Activated CD4-positive, CD25-positive, alpha-beta regulatory T cell (primary cell): ENCODE measurements at places on chromosomes 6 and 20.

GRCh38 chr20:51275826-51276225 lies 252.9 kb upstream of the KCNG1 start:
- no peak for DNase-seq

- DNase-seq, result no peak
These were observed 42.9 kb downstream of the PKIB start for GRCh38 chr6:122653094-122653493.

GRCh38 chr20:13147971-13148370 lies 73.1 kb upstream of the ISM1 start:
- DNase-seq, result no peak

DNA sequence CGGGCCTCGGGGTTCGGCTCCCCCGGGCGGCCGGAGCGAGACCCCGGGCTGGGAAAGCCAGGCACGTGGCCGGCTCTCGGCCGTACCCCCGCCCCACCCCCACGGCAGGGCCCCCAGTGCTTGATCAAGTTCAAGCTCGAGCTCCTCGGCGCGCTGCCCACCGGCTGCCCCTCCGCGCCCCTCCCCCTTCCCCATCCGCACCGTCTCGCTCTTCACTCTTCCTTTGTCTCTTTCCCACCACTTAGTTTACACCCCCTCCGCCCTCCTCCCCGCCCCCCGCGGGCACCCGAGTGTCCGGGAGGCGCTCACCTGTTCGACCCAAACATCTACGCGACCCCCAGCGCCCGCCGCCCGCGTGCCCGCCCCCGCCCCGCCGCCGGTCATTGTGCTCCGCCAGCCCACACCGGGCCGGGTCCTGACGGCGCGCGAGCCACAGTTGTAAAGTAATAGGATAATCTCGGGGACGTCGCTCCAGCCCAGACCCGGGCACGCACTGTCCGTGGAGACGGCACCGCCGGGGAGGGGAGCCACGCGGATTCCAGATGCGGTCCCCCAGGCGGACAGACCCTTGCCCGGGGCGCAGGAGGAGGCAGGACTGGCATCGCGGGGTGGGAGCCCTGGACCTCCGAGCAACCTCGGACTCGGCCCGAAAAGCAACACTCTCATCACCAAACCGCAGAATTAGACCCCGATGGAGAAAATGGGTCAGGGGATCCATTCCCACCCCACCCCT lies 100.7 kb downstream of the NOL4L start:
- DNase-seq, result no peak

DNA sequence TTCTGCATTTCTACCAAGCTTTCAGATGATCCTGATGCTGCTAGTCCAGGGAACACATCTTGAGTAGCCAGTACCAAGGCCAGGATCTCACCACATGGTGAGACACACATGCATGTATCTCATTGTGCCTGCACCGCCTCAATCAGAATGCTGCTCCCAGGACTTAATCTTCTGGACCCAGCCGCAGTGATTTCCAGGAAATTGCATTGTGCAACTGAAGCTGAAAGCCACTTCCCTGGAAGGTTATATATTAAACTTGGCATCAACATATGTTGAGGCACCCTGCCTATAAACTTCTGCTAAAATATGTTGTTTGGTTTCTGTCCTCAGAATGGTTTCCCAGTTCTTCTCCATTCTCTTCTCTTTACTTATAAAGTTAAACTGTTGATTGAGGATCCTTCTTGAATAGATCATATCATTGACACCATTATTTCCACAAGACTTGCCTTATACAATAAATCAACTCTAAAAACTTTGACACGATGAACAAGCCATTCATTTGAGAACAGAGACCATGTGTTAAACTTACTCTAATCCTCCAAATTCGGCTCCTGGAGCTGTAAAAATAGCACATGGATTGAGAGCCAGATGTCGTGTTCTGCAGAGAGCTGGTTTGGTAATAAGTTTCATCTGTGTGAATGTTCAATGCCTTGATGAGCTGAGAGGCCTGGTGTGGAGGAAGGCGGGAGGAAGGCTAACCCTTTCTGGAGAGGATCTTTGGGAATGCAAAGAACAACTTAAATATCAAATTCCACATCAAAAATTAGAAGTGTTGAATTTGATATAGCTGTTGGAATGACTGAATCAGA lies 65.0 kb upstream of the PCSK2 start:
- no peak for DNase-seq

DNA sequence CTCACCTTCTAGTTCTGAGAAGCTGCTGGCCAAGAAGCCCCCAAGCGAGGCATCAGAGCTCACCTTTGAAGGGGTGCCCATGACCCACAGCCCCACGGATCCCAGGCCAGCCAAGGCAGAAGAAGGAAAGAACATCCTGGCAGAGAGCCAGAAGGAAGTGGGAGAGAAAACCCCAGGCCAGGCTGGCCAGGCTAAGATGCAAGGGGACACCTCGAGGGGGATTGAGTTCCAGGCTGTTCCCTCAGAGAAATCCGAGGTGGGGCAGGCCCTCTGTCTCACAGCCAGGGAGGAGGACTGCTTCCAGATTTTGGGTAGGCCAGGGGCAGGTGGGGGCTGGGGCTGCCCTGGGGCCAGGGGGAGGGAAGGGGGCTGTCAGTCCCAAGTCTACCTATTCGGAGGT lies 2.3 kb downstream of the MYLK2 start:
- DNase-seq, result no peak

DNA sequence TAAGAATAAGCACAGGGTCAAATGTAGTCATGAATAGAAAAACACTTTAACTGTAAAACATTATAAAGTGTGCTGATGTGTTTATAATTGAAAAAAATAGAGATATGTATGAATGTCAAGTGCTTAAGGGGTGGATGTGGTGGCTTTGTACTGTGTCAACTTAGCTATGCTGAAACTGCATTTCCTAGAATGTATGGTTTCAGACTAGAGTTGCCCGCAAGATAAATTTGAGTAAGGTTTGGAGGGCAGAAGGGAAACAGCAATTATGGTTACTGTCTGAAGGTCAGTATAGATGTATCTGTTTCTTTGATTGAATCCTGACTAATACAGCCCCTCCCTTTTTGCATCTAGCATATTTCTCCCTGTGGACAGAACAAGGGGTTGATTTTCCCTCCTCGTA lies 288.1 kb upstream of the MOCS1 start:
- no peak for DNase-seq

DNA sequence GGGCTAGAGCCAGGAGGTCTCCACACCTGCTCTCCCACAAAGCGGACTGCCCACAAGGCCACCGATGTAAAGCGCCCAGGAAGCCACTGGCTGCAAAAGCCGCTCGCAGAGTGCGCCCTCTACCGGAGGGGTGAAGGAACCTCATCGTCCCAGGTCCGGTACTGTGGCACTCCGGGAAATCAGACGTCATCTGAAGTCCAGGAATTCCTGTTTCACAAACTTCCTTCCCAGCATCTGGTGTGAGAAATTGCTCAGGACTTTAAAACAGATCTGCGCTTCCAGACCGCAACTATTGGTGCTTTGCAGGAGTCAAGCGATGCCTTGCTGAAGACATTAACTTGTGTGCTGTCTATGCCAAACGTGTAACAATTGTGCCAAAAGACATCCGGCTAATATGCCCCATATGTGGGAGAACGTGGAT lies 115.1 kb upstream of the ARID1B start:
- DNase-seq, result peak; percentile 22

- no peak for DNase-seq
These were observed 312.6 kb downstream of the THBS2 start for GRCh38 chr6:168941036-168941435.

- DNase-seq, result no peak
These were observed 69.5 kb downstream of the TTLL2 start for GRCh38 chr6:167394339-167394738.

- no peak for DNase-seq
These were observed 5.3 kb downstream of the IDH3B start for GRCh38 chr20:2658414-2659354.

GRCh38 chr6:53523511-53524454 lies 21.1 kb downstream of the GCLC start:
- no peak for DNase-seq

GRCh38 chr6:165580136-165580535 lies 82.9 kb downstream of the PDE10A start:
- DNase-seq, result no peak

DNA sequence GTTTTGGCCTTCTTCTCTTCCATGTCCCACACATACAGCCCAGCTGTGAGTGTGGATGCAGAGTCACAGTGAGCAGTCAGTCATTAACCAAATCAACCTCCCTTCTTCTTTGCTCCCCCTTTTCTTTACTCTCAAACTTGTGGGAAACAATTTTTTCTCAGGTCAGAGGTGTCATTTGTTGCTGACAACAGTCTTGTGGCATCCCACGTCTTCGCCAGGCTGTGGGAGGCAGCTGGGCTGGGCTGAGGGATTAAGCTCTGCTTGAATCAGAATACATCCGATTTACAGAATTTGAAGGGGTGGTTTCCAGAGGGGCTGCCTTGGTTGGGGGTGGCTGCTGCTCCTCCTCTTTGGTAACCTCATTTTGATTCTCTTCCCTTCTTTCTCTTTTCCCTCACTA lies 40.5 kb downstream of the SCGN start:
- DNase-seq, result no peak

- no peak for DNase-seq
These were observed 132.4 kb upstream of the RNF217 start for GRCh38 chr6:124829822-124830221.

- DNase-seq, result no peak
These were observed 321.2 kb upstream of the MAP3K7 start for GRCh38 chr6:90907931-90908655.

- no peak for DNase-seq
These were observed 44.6 kb upstream of the SEC63 start for GRCh38 chr6:108002365-108003221.

- DNase-seq, result peak; percentile 37
These were observed at the start of gene LTA for GRCh38 chr6:31572041-31572911. TSS of gene LTA (plus strand) at chr6:31572289. CDS start at chr6:31572743, 454 bp downstream.

- peak; percentile 50 for DNase-seq
These were observed at the start of gene ZFP64 for GRCh38 chr20:52191132-52191915. TSS of gene ZFP64 (minus strand) at chr20:52191779. CDS start at chr20:52191636, 143 bp downstream.

DNA sequence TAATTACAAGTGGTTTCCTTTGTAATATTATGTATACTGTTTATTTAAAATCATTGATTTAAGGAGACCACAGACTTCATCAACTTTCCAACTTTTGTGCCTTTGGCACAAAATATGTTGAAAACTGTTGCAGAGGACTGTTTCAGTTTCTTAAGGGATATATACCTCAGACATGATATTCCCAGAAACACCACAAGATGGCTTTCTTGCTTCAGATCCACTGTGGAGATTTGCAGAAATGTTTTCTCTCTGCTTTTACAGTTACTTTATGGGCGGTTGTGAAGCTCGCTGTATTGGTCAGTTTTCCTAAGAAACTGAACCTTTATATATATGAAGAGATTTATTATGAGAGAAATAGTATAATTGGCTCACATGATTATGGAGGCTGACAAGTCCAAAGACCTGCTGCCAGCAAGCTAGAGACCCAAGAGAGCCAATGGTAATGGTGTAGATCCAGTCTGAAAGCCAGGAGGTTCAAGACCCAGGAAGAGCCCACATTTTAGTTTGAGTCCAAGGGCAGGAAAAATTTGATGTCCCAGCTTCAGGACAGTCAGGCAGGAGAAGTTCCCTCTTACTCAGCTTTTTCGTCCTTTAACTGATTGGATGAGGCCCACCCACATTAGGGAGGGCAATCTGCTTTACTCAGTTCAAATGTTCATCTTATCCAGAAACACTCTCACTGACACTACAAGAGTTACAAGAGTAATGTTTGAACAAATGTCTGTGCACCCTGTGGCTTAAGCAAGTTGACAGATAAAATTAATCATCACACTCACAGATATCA lies 12.8 kb downstream of the ME1 start:
- DNase-seq, result no peak

- no peak for DNase-seq
These were observed 24.6 kb upstream of the GTSF1L start for GRCh38 chr20:43751167-43752050.

DNA sequence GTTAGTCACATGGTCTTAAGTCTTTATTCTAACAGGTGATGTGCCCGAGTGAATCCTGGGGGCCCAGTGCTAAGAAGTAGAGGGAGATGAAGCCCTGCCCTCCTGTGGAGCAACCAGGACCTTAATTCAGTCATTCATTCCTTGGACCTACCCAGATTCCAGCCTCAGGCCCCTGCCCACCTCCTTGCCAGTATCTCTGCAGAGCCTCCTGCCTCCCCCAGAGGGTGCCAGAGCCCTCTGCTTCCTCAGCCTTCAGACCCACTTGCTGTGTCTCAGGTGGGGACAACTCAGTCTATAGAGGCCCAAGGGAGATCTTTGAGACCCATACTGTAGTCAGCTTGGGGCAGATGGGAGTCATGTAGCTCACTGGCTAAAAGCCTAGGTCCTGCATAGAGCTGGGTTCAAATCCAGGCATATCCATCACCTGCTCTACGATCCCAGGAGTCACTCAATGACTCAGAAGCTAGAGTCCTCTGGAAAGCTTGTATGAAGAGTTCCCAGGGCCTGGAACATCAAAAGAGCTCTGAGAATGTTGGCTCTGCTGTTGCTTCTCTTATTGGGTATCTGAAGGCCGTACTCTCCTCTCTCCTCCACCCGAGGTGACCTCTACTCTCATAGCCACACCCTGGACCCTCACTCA lies 3.9 kb upstream of the SIGLEC1 start:
- no peak for DNase-seq

GRCh38 chr20:52676283-52676995 lies 295.7 kb upstream of the TSHZ2 start:
- DNase-seq, result no peak
